ENCODE measurements at places on chromosomes 1 and 21.

GRCh38 chr1:50978144-50978851 is 8.3 kb downstream of the CDKN2C start:
- DNase-seq, result peak; percentile 31

GRCh38 chr1:117067533-117068370 is 7.6 kb downstream of the TTF2 start:
- no peak for DNase-seq

DNA sequence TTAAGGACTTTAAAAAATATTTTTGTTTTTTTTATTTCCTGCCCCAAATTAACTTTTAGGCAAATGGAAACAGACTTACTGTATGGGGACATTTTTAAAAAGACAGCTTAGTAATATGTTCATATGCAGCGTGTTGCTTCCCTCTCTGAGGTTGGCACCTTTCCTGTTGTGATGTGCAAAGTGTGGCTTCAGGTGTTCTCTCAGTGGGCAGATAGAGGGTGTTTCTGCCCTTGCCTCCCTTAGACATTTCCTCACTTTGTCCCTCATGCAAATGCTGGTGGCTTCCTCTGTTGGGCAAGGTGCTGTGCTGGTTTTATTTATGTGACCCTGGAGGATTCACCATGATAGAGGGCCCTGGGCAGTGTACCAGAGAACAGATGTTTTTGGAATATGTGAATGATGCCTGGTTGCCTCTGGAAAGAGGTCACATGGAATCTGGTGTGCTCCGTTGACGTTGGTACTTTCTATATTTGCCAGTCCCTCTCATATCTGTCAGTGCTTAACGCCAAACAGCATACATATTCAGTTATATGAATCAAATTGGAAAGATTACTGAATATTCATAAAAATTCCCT is 123.5 kb downstream of the PATJ start:
- DNase-seq, result no peak

DNA sequence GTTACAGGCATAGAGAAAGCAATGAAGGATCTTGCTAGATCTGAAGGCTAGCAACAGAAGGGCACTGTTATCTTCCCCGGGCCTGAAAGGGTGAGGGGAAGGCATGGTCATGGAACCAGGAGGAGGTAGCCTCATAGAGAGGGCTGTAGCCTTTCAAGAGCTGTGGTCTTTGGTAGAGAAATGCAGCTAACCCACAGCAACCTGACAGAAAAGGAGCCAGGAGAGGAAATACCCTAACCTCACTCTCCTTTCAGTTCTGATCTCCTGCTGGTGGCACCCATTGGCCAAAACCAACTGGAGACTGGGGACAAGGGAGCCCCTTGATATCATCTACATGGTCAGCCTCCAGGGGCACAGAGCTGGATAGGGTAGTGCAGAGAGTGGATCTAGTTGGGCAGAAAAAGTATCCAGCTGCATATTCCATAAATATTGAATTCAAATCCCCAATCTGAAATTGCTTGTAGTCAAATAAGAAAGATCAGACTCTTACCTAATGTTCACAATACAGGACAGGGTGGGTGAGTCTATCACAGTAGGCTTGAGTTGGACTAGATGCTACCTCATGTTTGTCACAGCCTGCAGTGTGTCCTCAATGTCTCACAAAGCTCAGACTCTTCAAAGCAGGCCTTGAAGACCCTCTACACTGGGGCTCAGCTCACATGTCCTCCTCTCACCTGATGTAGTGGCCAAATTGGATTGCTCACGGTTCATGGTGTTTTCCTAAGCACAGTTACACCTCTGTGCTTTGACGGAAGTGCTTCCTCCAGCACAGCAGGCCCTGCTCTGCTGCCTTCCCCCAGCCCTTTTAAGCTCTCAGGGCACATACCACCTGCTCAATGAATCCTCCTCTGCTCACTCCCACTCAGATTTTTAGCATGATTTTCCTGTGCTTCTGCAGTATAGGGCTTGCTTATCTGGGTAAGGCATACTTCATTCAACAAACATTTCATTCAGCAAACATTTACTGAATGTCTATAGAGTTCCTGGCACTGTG is 74.1 kb upstream of the JUN start:
- DNase-seq, result no peak
